Stimulated activated CD8-positive, alpha-beta memory T cell treated with anti-CD3 and anti-CD28 coated beads, Interleukin-4, amount 100 ng/mL, for 1 hour (primary cell): ENCODE measurements at places on chromosomes 7 and 10.

- no peak for DNase-seq
Observed at GRCh38 chr10:96840841-96841518, 8.9 kb downstream of the LCOR start.

DNA sequence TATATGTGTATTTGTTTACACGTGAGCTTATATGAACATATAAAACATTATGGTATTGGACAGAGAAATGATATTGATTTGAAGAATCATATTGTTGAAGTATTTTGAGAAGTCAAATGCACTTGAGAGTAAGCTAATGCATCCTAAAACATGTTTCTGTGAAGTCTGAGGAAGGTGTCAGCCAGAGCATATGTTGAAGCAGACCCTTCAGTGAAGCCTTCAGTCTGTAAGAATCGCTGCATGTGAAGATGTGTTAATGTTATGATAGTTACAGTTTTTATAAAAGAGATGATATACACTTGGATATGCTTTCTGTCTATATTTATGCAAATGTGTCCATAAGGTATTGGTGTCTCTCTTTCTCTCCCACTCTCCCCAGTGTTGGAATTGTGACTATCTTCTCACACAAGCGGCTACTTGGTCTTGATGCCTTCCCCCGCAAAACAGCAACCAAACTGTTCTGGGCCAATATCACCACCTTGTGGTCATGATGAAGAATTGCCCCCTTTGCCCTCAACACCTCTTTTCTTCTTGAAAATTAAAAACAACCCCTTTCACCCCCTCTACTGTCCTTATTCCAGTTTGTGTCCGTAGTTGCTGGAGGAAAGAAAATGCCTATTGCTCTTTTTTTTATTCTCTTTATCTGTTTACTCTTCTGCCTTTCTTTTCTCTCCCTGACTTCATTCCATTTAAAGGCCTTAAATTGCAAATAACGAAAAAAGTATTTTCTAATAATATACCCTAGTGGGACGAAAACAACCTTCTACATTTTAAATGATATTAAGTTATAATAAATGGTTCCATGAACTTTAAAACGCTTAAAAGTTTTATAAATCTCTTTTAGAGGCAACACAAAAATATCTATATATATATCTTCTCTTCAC lies 64.9 kb downstream of the IKZF1 start:
- DNase-seq, result no peak

- DNase-seq, result no peak
Observed at GRCh38 chr7:116534790-116535189, 10.0 kb downstream of the CAV1 start.

- DNase-seq, result no peak
Observed at GRCh38 chr10:125551247-125551646, 131.7 kb downstream of the TEX36 start.

DNA sequence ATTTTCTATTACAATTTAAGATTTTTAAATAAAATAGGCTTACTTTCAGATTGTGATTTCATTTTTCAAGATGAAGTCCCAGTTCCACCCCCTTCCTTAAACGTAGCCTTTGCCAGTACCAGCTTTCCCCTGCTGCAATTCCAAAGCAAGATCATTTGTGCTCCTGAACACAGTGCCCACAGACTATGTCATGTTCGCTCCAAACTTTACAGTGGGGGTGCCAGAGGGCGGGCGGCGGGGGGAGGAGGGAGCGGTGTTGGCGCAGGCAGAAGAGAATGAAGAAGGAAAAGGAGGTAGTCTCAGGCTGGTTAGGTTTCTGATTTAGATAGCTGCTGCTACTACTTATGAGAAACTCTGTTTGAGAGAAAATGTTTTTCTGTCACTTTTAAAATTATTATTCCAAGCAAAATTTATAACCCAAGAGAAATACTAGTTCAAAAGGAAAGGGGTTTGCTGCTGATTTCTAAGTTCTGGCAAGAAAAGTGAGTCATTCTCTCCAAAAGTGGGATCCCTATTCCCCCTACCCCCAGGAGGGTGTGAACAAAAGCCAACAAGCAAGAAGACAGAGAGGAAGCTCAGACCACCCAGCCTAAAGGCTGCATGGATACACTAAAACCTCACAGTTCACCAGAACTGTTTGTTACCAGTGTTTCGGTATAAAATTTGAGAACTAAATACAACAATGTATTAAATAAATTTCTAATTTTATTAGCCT lies 109.6 kb downstream of the SRPK2 start:
- DNase-seq, result no peak

- no peak for DNase-seq
Observed at GRCh38 chr10:3538656-3539531, 246.1 kb downstream of the KLF6 start.

DNA sequence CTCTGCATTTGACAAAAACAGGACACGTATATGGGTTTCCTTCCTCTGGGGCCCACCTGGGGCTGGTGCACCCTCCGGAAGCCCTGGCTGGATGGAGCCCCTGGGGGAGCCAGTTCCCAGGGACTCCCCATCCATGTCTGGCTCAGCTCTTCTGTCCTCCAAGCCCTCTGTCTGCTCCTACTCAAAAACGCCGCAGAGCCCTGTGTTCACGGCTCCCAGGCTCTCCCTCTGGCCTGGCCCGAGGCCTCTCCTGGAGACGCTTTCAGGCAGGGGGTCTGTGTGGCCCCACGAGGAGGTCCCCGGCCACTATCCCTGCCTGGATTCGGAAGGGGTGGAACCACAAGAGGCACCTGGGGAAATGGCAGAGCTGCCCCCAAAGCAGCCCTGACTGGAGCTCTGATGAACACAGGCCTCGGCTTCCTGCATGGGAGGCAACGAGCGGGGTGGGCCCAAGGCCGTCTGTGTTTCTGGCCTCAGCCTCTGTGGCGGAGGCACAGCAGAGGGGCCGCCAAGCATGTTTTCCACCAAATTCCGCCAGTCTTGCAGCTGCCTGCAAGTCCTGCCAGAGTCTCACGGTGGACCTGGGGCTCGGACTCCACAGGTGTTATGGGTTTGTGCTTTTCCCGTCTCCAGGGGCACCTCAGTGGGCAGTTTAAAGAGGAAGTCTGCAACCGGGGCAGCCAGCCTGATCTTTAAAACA lies 22.6 kb upstream of the INPP5A start:
- no peak for DNase-seq

GRCh38 chr7:140053812-140054539 lies 8.8 kb downstream of the PARP12 start:
- DNase-seq, result no peak
